ENCODE measurements at places on chromosomes 2 and 18.

DNA sequence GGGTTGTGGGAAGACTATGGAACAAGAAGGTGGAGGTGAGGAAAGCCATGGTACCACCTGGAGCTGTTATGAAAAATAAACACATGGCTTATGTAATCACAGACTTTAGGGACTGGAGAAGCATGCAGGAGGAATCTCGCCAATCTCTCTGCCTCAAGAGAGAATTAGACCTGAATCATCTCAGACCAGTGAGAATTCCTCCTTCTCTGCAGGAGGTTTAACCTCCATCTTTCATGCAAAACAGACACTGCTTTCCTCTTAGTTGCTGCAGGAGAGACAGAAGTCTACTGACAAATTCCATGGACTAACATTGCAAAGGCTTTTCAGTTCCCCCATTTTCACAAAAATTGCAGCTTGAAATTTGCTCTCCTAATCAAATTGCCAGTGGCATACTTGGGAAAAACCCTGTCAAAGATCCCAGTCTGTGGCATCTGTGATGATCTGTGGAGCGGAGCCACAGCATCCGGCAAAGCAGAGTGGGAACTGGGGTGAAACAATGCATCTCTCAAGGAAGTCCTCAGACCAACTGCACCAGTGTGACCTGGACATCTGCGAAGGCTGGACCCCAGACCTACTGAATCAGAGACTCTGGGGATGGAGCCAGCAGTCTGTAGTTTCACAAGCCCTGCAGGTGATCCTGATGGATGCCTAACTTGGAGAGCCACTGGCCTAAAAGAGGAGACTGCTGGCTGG lies 28.6 kb upstream of the NCKAP5 start:
- DNase-seq = no peak

DNA sequence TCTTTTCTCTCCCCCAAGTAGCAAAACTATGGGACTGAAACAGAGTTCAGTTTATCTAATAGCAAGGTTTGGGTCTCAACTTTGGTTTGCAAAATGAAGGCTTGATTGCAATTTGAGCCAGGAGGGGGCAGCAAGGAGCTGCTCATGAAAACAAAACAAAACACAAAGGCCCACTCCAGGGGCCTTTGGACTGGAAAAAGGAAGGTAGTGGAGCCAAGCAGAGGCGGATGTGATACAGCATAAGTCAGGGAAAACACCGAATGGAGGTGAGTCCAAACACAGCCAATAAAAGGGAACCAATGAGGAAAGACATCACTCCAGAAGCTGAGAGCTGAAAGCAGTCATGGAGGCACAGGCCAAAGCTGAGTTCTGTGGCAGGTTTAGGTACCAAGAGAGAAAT lies 799.7 kb upstream of the ACVR2A start:
- DNase-seq = peak; percentile 86

DNA sequence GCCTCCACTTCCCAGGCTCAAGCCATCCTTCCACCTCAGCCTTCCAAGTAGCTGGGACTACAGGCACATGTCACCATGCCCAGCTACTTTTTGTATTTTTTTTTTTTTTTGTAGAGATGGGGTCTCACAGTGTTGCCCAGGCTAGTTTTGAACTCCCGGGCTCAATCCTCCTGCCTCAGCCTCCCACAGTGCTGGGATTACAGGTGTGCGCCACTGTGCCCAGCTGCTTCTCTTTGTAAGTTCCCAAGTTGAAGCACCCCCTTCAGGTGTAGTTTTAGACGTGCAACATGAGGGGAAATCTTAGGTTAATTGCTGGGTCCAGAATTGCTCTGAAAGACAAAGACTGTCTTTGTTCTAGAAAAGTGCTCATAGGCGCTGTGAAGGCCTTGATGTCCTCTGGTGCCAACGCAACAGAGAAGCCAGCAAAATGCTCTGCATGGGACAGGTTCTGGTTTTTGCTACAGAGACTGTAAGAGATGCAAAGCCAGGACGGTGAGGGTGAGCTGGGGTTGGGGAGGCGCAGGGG lies 46.6 kb downstream of the RRM2 start:
- no peak for DNase-seq

- peak; percentile 47 for DNase-seq
Observed at GRCh38 chr18:36297417-36298125, at the start of gene FHOD3. FHOD3 (plus strand) TSS chr18:36297713; CDS start chr18:36297836, 123 bp downstream.

DNA sequence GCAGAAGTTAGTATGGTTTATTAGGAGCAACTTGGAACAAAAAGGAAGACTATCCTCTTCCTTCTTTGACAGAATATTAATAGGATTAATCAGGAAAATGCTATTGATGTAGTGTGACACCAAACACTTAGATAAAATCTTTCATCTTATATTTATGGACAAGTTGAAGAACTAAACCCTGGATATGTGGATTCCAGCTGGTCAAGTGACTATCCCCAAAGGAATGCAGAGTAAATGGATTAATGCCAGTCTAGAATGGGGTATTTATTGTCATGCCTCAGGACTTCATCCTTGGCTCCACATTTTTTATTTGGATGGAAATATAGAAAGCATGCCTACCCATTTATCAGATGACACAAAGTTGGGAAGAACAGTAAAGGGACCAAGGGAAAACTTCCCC lies 124.0 kb upstream of the TTC39C start:
- DNase-seq = peak; percentile 68

GRCh38 chr2:96103187-96103601 lies 13.2 kb downstream of the ADRA2B start:
- no peak for DNase-seq

DNA sequence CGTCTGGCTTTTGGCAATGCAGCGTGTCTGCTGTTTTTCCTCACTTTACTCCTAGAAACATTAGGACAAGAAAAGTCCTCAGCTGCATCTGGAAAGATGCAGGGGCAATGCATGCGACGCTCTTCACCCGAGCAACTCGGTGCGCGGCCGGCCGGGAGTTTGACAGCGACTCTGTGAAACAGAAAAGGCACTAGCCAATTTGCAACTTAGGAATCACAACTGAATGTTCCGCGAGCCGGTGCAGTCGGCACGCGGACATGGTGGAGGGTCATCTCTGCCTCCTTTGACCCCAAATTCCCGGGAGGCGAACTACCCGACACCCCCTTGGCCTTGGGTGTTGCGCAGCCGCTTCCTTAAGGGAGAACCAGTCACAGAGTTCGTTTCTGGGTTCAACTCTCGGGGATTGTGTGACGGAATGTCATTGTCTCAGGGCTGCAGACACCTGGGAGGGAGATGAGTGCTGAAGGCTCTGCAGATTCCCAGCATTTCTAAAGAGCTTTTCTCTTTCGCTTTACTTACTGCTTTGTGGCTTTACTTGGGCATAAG lies 9.8 kb downstream of the NR4A2 start:
- peak; percentile 10 for DNase-seq

DNA sequence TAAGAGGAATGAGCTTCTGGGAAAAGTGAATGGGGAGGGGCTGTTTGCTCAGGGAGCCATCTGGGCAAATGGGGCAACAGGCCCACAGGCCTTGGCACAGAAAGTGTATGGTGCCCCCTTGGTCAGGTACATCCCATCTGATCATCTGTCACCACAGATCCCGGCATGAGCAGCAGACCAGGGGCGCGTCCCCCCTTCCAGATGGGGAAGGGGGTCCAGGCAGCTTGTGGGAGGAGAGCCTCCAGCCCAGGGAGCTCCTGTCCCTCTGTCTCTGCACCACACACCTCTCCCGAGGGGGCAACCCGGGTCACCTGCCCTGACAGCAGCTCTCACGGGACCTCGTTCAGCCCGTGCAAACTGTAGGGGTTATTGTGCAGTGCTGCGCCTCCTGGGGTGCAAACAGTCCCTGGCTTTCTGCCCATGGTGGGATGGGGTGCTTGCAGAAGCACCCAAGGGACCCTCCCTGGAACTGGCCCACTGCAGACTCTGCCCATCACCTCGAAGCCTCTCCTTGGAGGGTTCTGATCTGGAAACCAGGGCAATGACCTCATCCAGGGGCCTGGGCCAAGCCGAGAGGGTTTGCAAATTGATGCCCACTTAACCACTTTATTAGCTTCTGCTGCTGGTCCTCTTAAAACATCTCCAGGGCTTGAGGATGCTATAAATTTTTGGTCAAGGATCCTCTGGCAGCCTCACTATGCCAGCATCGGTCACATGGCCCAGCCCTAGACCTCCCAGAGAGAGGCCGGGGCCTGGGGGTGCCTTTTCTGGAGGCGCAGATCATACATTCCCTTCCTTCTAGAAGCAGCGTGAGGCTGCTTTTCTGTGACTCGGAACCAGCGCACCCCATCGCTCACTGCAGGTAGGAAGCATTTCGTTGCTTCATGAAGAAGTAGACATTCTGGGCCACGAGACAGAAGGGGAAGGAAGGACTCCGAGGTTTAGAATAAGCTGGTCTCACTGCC lies 7.6 kb upstream of the BOK start:
- no peak for DNase-seq

DNA sequence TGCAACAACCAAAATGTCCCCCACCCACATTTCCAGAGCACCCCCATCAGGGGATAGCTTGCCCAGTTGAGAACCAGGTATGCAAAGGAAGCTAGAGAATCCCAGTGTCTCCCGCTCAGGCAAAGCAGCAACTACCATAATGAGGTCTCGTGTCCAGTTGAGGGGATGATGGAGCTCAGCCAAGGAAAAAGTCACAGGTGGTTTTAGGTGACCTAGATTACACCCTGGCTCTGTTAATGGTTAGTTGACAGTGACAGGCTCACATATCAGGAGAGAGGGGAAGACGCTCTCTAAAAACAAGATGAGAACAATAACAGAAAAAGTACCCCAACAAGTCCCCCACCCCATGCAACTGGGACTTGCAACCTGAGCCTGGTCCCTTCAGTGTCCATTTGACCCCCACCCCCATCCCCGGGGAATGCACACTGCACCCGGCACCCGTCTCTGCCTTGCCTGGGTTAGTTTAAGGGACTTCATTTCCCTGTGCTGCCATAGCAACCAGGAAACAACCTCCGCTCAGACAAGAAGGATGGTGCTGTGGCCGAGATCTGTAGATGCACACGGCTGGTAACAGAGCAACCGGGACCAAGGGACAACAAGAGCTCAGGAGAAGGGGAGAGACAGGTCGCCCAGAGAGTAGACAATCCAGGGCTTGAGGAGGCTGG lies at the start of gene KIAA2012:
KIAA2012 (plus strand) TSS at position 519 of the 665 bp plus-strand sequence. CDS start 373 bp downstream, outside the sequence.
- no peak for DNase-seq

DNA sequence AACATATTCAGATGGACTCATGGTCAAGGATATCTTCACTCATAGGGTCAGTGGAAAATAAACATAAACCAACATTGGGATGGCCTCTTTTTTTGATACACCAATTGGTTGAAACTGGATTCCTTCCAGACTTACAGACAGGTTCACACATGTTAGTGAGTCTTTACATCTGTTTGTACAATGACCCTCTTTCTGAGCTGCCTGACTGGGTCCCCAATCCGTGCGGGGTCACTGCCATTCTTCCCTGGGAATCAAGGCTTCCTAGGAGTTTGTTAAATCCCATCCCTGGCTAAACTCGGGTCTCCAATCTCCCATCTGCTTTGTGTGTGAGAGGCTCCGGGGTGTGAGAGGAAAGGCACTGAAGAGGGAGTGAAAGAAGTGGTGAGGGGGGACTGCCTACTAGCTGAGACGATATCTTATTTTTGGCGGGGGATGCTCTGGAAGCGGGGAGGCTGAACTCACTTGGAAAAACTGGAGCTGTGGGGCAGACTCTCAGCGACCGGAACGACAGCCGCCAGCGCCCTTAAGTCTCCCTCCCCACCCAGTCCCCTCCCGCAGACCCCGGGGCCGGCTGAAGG lies 487 bp downstream of the STARD6 start:
- no peak for DNase-seq

- DNase-seq = no peak
Observed at GRCh38 chr2:32745191-32745590, 117.3 kb downstream of the TTC27 start.

DNA sequence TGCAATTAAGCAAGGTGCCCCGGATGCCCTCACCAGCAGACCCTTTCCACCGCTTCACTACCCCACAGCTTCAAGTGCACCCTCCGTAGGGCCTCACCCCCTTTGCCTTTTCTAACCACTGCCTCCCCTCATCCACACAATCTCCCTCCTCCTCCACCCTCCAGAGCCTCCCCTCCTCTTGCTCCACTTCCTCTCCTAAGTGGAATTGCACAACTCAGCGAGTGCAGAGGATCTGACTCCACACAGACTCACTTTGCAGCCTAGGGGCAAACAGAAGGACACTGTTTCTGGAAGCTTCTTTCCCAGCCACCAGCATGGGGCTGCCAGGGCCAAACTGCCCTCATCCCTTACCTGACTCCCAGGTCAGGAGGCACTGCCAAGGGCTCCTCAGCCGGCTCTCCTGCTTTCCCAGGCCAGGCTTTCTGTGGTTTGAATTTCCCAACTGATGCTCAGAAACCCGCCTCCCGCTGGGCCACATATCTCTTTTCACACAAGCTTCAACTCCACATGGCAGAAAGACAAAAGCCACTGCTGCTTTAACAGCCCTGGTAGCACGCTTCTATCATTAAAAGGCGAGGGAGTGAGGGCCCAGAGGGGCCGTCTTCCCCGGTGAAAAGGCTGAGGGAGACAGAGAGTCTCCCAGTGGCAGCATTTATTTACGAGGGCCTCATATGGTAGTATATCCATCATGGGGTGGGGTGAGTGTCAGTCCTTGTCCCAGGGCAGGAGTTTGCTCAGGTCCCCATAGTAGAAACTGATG lies 74.7 kb upstream of the MGAT4A start:
- DNase-seq = peak; percentile 28

DNA sequence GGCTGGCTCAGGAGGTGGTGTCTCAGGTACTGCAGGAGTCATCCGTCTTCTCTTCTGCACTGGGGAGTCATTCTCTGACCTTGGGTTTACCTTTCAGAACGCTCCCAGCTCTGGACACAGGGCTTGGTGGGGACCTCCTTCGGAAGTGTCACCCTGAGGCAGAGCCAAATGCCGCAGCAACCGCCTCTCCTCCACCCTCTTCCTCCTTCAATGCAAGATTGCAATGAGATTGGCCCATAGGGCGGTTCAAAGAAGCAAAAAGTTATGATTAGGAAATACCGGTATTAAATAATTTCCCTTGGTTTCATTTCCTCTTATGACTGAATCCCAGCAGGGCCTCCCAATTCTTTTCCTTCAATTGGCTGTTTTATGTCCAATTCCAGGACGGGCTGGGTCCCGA lies 178.8 kb downstream of the ACKR3 start:
- peak; percentile 58 for DNase-seq

DNA sequence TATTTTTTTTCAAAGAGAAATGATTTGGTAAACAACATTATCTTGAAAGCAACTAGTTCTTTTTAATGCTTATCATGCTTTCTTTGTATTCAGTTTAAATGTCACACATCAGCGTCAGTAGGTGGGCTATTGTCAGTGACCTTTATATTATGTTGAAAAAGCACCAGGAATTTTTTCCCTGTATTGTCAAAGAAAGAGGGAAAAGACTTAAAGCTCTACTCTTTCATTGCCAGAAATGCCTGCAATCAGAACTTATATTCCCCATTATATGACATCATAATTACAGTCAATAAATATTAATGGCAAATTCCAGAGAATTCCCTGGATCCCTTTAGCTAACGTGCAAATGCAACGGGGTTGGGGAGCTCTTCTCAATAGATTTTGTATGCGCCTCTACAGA lies 353.9 kb downstream of the CDH2 start:
- no peak for DNase-seq

DNA sequence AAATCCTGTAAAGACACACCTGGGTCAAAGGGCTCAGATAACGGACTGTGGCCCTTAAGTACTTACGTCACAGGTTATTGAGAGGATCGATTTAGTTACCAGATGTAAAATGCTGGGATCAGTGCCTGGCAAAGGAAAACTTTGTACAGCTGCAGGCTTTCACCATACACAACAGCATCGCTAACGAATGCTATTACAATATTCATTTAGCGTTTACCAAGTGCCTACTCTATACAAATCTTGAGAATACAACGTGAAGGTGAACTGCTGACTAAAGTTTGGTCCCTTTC lies 619 bp upstream of the MSH6 start:
- DNase-seq = no peak

- DNase-seq = no peak
Observed at GRCh38 chr2:63582873-63583272, 5.4 kb downstream of the WDPCP start.

All from fibroblast of the aortic adventitia (primary cell).